ENCODE measurements at places on chromosomes 6 and 20. TPM values are rescaled to one million over a fixed set of nuclear protein-coding genes. Genes with fewer than 3 reads are reported as not detected.

- DNase-seq = no peak
Measured at GRCh38 chr6:11650025-11650696, 112.6 kb downstream of the TMEM170B start.

DNA sequence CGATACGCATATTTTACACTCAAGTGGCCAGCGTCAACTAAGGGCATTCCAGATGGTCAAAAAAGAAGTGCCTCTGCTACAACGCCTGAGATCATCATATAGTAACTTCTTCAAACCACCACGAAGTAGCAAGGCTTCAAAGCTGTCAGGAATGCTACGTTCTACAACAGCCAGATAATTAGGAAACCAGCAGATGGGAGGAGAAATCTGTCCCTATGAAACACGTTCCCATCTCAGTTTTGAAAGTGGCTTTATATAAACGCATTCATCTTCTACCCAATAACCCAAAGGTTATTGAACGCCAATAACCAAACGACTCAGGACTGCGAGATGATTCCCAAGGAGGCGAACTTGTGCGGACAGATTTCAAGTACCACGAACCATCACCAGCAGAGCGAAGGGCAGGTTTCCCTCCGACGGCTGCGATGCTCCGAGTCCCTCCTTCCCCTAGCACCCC is 1.2 kb downstream of the ABHD12 start:
- no peak for DNase-seq

- DNase-seq = no peak
Measured at GRCh38 chr6:56756219-56756789, 113.6 kb upstream of the DST start.

DNA sequence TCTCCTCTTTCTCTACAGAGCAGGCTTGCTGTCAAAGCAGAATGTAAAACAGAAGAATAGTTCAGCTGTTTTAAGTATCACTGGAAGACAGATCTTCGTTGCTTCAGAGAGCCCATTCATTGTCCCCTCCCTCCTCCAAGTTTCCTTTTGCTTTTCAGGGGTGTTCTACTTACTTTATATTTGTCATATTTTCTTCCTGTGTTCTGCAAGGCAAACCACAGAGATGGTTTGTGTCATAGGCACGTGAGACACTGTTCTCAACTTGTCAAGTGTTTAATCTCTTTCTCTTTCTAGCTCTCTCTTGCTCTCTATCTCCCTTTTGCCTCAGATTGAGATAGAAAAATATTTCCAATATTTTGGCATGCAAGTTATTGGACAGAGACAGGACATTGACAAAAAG is 228.9 kb upstream of the DEFB112 start:
- no peak for DNase-seq

- DNase-seq = no peak
Measured at GRCh38 chr20:11302436-11302835, 615.3 kb upstream of the BTBD3 start.

GRCh38 chr20:53716395-53716794 is 122.8 kb upstream of the ZNF217 start:
- no peak for DNase-seq

DNA sequence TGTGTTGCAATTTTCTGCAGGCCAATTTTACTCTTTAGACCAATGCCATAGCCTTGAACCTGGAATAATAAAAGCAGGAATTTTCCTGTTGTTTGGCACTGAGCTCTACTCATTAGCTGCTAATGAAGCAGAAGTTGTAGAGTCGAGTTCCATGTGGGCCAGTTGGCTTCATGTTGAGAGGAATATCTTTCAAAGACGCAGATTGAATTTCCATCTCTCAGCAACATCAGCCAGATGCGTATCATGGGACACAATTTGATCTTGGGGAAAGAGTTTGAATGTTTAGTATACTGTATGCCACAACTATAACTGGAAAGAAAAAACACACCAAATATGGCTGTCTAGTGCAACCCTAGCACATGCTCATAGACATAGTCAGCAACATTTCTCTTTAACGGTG is 259.6 kb downstream of the BCKDHB start:
- no peak for DNase-seq

- DNase-seq = no peak
Measured at GRCh38 chr6:91613481-91613880, 1026.6 kb upstream of the MAP3K7 start.

DNA sequence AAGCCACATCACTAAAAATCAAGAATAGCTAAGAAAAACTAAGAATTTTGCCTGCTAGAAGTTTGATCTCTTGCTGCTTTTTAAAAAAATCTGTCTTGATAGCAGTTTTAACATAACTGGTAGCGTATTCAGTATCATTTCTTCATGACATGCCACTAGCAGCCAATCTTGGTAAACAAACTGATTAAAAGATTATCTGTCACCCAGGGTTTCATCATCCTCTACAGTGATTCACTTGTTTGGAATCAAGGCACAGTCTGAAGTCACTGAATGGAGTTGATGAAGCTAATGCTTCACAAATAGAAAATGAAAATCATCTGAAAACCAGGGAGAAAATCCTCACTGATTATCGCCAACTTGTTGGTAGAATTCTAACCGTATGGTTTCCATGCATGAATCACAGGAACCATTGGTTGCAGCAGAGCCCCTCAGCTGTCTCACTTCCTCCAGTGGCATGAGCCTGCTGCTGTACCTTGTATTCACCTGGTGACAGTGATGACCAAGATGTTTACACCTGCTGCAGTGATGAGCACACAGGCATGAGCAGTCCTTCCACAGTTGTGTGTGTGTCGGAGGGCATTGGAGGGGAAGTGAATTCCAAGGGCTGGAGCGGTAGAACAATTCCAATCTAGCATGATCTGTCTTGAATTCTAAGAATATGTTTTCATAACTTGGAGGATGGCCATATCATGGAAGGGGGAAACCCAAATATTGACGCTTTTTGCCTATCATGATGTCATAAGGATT is 275.0 kb downstream of the KHDC1L start:
- no peak for DNase-seq

DNA sequence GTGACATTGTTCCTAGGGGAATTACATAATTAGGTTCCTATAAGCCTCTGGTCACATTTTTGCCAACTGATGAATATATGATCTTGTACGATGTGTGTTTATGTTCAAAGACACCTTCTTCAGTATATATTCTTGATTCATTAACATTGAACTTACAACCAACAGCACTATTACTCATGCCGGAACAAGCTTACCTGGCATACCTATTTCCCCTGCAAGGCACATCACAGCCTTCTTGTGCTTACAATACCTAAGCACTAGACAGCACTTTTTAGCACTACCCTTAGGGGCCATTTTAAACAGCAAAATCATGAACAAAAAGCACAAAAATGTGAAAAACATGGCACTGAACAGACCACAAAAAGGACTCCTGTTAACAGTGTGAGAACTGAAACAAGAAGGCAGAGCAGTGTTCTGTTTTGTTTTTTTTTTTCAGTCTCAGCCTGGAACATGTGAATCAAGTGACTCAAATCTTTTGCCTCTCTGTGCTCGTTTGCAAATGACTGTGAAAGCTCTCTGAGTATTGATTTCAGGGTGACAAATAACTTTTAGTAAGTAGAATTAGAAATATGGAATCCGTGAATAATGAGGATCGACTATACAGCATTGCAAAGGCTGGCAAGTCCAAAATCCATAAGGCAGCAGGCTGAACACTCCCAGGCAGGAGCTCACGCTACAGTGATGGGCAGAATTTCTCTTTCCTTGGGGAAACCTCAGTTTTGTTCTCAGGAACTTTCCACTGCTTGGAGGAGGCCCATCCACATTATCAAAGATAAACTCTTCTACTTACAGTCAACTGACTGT is 102.3 kb upstream of the TSHZ2 start:
- no peak for DNase-seq

DNA sequence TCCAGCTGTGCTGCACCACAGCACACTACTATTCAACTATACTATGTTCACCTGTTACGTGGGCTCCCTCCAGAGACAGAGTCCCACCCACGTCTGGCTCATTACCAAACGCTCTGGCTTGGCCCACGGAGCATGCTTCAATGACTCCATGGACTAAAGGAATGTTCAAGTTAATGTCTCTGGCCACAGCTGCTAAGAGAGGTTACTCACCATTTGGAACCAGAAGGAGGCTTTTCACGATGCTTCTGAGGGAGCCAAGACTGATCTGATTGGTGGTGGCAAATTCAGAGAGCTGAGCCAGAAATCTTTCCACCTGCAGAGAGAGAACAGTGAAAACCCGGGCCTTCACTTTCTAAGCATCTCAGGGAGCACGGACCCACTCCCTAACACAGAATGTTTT is 15.6 kb downstream of the COMMD7 start:
- DNase-seq = no peak

GRCh38 chr20:48585061-48585870 is 242.5 kb downstream of the PREX1 start:
- DNase-seq = no peak

- no peak for DNase-seq
Measured at GRCh38 chr6:140398076-140398475, 1023.6 kb upstream of the CITED2 start.

DNA sequence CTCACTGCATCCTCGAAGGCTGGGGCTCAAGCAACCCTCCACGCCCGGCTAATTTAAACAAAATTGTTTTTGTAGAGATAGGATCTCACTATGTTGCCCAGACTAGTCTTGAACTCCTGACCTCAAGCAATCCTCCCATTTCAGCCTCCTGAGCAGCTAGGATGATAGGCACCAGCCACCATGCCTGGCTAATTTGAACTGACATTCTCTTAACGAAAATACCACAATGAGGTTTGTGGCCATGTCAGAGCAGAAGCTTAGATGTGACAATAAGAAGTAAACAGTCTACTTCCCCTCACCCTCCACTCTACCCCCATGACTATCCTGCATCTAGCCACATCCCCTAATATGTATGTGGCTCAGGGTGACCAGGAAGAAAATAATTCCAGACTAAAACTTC is 74.8 kb upstream of the PLCB4 start:
- DNase-seq = no peak

DNA sequence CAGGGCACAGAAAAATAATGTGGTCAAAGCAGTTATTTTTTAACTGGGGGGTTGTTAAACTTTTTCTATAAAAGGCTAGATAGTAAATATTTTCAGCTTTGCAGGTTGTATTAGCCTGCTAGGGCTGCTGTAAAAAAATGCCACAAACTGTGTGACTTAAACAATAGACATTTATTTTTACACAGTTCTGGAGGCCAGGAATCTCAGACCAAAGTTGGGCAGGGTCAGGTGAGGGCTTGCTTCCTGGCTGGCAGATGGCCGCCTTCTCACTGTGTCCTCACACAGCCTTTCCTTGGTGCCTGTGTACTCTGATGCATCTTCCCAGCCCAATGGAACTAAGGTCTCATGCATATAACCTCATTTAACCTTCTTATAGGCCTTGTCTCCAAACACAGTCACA is 294.7 kb downstream of the PTPRT start:
- no peak for DNase-seq

GRCh38 chr6:165049362-165049761 is 260.0 kb downstream of the C6orf118 start:
- DNase-seq = no peak

DNA sequence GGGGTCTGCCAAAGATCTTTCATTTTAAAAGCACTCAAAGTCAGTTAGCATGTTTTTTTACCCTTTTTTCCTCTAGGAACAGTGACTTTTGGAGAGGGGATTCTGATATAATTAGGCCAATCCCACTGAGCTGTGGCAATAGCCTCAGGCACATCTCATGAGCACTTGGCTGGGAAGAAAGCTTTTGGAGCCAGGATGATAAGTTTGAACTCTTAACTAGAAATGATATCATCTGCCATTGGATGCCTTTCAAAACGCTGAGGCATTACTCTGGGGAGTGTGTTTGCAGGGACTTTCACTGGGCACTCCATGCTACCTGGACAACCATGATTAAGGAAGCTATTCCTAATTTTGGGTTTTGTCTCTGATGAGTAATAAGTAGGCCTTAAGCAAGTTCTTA is 3.7 kb downstream of the SCGN start:
- DNase-seq = no peak

- DNase-seq = no peak
Measured at GRCh38 chr20:50708845-50709635, 17.7 kb upstream of the RIPOR3 start.

- DNase-seq = no peak
Measured at GRCh38 chr6:89139509-89140346, 6.1 kb upstream of the PM20D2 start.

DNA sequence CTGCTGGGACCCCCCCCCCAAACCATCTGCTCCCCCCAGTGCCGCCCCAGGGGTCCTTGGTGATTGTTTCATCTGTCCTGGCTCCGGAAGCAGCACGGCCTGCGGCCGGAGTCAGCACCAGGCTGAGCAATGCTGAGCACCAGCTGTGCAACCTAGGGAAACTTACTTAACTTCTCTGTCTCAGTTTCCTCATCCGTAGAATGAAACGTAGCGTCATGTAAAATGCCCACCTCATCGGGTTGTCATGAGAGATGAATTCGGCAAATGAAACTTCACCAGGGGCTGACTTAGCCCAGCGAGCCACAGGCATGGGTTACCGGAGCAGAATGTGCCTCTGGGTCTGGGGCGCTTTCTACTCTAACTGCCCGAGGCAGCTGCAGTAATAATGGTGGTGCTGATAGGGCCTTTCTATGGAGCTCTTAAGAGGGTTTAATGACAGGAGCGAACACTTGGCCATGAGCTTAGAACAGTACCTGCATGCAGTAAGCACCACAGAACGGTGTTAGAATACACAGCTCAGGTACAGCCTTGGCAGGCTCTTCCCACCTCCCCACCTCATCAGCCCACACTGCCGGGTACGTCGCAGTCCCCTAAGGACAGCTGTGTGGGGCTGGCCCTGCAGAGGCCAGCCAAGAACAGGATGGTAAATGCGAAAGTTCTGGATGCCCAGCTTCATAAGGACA is 1.7 kb downstream of the THBS2 start:
- DNase-seq = no peak

DNA sequence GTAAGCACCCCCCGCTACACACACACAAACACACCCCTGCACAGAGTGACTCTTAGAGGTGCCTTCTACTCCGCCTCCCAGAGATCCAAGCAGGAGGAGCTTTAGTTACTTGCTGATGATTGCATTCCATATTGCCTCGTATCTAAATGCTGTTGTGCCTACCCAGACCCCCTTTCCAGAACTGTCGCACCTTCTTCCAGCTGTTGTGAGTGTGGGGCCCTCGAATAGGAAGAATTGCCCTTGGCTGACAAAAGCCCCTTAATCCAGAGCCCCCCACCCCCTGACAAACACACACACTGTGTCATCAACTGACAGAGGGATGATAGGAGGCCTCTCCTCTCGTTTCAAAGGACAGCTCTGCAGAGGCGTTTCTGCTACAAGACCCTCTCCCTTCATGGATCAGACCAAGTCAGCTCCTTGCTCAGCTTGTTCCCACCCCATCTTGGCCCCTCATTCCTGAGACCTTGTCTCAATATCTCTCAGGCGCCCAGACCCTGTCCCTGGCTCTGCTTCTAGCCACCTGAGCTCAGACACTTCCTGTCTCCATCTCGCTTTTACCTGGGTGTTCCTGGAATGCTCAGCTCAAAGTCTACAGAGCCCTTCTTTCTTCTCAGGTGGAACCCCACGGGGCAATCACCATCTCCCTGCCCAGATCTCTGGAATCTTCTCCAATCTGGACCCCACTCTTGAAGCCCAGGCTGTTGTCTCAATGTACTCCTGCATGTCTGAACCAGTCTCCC is 4.0 kb upstream of the VSX1 start:
- no peak for DNase-seq

The CYP39A1 gene
- total RNA-seq = not detected

The TBC1D32 gene
- 12.6 TPM for total RNA-seq

The PNLDC1 gene
- total RNA-seq = 0.35 TPM

The CLPSL2 gene
- 0.74 TPM for total RNA-seq

The FAM110A gene
- total RNA-seq = 12.0 TPM

The KCNG1 gene
- total RNA-seq = 0.86 TPM

The PPIL6 gene
- total RNA-seq = not detected

The MYMX gene
- not detected for total RNA-seq

The GPR63 gene
- 1.3 TPM for total RNA-seq

The PPP1R11 gene
- total RNA-seq = 53.3 TPM
